ENCODE measurements at places on chromosomes 2 and 18.

DNA sequence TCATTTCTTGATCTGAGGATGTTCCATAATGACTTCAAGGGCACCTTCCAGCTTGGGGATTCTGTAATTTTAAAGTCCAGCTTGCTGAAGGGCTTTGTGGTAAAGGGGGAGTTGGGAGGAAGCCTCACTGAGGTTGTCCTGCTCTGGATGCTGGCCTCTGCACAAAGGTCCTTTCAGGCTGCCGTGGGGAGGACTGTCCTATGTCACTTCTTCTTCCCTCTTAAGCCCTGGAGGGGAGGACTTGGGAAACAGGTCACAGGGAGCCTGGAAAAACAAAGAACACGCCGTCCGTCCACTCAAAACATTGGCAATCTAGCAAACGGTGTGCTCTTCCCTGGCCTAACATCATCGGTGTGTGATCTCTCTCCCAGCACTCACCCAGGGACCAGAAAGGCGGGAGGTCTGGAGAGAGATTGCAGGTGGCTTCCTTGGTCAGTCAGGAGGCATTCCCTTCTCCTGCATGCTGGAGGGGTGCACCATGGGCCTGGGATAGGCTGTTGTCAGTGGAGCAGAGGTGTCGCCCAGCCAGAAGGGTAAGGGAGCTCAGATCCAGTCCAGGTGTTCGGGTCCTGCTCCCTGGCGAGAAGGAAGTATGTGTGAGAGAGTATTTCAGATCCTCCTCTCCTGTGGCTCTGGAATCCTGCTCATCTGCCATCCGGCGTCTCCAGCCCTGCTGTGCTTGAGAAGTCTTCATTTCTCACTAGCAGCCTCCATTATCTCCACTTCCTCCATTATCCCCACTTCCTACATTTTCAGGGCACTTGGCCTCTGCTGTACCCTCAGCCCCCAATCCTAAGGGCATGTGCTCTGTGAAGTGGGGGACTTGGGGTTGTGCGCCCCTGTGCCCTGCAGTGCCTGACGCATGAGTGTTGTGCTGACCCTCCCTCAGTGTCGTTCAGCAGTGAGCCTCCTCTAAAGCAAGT, 20.1 kb downstream of the ASAP2 start:
- DNase-seq: no peak

DNA sequence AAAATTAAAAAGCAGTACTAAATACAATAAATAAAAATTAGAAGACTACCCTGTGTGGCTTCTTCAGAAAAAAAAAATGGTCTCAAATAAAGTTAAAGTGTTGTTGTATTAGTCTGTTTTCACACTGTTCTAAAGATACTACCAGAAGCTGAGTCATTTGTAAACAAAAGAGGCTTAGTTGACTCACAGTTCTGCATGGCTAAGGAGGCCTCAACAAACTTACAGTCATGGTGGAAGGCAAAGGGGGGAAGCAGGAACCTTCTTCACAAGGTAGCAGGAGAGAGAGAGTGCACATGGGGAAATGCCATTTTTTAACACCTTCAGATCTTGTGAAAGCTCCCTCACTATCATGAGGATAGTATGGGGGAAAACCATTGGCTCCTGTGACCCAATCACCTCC, 612.8 kb downstream of the RNF144A start:
- DNase-seq: no peak

DNA sequence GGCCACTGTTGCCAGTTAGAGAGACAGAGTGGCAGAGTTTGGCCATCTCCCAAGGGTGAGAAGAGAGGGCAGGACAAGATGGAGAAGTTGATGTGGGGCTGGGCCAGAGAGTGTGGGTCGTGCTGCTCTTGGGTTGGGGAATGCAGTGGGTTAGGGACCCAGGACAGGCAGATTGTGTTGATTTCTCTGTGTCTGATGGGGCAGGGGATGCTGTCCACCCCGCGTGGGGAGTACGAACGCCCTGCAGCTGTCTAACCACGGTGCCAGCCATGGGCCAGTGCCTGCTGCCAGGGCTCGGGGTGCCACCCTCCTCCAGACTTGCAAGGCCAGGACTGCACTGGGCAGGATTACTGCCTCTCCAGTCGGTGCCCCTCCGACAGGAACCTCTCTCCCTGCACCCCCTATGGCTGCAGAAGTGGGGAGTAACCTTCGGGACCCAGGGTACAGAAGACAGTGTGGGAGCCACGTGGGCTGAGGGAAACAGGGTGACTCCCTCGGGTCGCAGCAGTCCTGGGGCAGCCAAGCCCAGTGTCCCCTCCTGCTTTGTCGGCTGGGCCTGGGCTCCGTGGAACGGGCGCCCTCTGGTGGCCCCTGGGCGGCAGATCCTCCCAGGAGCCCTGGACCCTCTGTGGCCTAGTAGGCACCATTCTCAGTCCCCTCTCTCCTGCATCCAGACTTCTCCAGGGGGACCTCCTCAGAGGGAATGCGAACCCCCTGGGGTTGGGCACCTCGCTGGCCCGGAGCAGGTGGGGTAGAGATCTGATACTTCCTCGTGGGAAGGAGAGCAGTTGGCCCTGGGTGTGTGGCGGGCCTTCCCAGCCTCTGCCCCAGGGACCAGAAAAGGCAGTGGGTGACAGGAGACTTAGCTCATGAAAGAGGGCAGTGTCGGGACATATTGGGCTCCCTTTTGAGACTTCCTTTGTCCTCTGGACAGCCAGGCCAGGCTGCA, 2.7 kb downstream of the GPC1 start:
- DNase-seq: peak; percentile 76

DNA sequence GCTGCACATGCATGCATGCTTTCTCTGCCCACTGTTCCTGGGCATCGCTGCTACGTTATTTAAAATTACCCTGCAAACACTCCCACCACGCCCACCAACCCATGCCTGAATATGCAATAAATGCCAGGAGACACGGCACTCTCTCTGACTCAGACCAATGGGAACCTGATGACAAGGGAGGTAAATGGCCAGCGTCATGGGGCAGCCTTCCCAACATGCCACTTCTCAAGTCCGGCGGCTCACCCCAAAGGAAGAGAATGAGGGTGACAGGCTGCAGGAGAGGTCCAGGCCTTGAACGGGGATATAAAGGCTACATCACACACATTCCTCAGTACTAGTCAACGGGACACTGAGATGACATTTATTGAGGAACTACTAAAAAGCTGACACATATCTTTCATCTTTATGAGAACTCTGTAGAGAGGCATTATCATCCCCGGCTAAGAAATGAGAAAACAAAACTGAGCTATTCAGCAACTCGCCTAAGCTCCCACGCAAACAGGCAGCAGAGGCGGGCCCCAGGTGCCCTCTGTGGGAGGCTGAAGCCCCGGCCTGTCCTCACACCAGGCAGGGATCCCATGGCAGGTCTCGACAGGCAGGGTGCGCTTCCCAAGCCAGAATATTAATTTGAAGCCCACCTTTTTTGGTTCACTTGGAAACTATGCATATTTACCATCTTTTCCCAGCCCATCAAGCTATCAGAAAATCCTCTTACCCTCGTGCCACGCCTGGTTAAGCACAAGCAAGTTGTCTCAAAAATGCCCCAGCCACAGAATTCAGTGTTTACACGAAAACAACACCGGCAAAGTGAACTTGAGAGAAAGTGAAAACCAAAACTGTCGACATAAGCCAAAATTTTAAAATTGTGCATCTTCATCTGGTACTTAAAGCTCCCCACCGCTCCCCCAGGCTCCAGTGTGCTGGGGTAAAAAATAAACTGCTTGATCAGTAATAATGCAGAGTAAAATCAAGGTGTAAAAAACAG, 166.3 kb downstream of the HDAC4 start:
- no peak for DNase-seq

DNA sequence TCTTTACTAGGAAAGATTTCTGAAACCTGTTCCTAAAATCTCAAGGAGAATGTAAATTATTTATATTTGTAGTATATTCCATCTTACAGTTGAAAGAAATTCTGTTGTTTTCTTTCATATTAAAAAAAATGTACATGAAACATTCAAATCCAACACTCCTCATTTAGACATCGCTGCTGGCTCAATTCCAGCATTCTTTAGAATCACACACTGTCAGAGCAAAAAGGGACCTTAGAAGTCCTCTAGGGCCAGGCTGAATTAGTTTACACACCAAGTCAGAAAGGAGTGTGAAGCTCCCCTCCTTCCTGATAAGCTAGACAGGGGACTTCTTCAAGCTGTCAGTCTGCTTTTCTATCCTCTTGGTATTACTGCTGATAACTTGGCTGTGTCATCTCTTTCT, 158.6 kb upstream of the LTBP1 start:
- no peak for DNase-seq

Data from activated naive CD4-positive, alpha-beta T cell treated with anti-CD3 and anti-CD28 coated beads, Interleukin-2, amount 10 ng/mL, durations not matched to agents 7 days and 5 days (primary cell).